ENCODE measurements at places on chromosomes 13 and 19.
A peak's percentile ranks its signal among the peaks of the same experiment; 100 is the strongest.

GRCh38 chr19:3769494-3769893 is 2.5 kb downstream of the RAX2 start:
- DNase-seq = no peak

GRCh38 chr13:30792285-30793000 is 57.1 kb downstream of the ALOX5AP start:
- DNase-seq = no peak

DNA sequence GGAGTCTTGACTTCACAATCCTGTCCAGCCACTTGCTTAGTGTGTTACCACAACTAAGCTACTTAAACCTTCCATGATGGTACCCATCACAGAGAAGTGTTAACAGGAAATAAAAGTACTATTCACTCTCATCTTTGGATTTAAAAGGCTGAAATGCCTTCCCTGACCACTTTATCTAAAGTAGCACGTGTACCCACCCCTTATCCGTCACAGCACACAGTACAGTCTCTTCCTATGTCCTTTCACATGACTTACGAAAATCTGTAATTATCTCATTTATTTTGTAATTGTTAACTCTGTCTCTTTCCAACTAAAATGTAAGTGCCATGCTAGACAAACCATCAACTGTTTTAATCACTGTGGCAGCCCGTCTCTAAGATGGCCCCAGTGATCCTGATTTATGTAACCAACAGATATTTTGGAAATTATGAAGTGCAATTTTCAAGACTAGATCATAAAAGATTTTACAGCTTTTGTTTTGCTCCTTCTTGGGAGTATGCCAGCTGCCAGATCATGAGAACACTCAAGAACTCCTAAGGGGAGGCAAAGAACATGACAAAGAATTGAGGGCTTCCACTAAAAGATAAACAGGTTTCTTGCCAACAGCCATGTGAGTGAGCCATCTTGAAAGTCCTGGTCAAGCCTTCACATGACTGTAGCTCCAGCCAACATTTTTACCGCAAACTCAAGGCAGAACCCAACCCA is 44.9 kb downstream of the DIAPH3 start:
- no peak for DNase-seq

DNA sequence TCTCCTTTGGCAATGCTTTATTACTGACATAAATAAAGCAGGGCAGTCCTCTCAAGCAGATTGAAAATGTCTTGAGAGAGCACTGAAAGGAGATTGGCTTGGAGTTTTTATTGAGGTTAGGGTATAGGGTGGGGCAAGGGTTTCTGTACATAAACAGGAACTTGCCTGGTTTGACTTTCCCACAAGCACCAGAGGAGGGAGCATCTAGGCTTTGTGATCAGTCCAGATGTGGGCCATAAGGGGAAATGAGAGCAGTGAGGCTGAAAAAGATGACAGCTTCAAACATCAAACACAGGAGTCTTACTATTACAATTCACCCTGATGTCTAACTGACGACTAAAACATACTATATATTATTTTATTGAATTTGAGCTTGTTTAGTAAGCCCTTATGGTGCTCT is 260.9 kb downstream of the MTUS2 start:
- DNase-seq = no peak

GRCh38 chr19:45769821-45770191 is 754 bp upstream of the SIX5 start:
- DNase-seq = peak; percentile 42

DNA sequence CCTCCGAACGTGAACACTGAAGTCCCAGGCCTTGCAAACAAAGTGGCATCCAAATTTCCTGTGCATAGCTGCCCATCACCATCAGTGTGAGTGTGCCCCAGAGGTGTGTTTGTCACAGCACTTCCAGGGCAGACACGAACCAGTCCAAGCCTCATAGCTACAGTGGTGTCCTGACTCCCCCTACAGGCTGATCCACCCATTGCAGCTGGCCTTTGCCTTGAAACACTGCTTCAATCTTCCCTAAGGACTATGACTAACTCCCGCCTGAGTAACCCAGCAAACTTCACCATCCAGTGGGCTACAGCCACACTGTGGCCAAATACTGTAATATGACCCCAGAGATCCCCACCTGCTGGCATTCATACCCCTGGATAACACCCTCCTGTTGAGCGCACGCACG is 3.9 kb downstream of the ZNF266 start:
- DNase-seq = peak; percentile 19

DNA sequence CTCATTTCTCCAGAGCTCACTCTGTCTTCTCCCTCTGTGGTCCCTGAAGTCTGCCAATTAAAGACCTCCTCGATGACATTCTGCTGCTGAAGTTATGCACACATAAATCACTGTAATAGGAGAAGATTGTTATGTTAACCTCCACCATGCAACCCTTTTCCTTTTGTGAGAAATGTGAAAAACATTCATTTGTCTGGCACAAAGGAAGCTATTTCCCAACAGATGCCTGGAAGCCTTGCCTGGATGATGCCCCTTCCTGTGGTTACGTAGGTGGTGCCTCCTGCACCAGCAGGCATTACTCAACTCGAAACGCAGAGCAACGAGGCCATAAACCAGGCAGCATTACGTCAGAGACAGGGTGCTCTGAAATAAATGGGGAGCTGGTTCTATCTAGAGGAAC is 327.4 kb upstream of the ZNF507 start:
- no peak for DNase-seq

- no peak for DNase-seq
Measured at GRCh38 chr13:27130223-27130978, 41.2 kb downstream of the USP12 start.

GRCh38 chr13:60351855-60352615 is 45.0 kb upstream of the TDRD3 start:
- DNase-seq = no peak

GRCh38 chr19:18063463-18063862 is 23.3 kb downstream of the IL12RB1 start:
- DNase-seq = peak; percentile 35

Measured in stimulated activated CD4-positive, alpha-beta T cell treated with anti-CD3 and anti-CD28 coated beads, Interleukin-4, amount 100 ng/mL, for 48 hours (primary cell).